ENCODE measurements at places on chromosomes 16 and 17.

- DNase-seq = no peak
These were observed 12.5 kb downstream of the KIF18B start for GRCh38 chr17:44935116-44935515.

DNA sequence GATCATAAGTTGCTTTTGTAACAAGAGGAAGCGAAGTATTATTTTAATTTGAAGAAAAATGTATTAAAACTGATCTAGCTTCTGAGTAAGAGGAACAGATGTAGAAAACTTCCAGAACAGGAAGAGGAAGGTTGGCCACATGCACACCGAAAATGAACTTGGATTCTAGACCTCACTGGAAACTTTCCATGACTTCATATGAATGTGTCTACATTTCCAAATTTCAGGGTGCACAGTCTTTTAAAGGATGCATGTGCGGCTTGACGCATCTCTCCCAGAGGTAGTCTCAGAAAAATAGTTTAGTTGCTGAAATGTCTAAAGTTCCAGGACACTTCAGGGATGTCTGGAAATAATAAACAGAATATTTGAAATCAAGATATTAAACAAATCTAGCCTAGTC is 275.1 kb upstream of the MYOCD start:
- no peak for DNase-seq

- DNase-seq = no peak
These were observed 7.7 kb upstream of the TEKT3 start for GRCh38 chr17:15349119-15349518.

DNA sequence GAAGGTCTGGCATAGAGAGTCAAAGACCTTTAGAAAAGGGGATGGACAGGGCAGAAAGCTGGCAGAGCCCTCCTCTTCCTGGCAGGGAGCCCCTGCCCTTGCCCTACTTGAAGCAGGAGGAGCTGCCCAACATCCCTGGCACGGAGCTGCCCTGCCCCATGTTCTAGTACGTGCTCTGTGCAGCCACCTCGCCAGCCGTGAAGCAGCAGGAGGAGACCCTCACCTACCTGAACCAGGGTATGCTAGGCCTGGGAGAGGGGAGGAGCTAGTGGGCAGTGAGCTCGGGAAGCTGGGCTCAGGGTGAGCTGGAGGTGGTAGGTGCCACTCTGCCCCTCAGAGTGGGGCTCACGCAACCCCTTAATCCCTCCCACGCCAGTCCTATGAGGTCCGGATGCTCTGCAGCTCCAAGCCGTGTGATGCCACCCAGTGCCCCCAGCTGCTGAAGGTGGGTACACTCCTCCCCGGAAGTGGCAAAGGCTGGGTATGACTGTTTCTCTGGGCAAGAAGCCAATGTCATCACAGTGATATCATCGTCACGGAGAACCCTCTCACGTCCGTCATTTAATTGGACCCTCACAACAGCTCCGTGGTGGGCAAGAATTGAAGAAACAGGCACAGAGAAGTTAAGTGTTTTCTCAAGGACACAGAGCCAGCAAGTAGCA is 12.7 kb upstream of the STAC2 start:
- peak; percentile 64 for DNase-seq

DNA sequence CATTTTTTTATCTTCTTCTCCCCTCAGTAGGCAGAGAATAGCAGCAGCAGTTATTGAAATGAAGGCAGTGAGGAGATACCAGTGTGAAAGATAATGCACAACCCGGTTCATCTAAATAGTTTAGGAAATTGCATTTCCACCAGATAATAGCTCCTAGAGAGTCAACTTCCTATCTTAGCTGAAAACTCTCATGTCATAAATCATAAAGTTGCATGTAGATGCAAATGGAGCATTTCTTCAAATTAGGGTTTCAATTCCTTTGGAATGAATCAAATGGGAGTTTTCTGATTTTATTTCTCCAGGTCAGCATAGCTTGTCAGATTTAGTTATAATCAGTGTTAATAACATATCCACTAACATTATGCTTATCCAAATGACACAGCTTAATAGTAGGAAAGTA is 335.3 kb downstream of the CNTNAP4 start:
- DNase-seq = no peak
